ENCODE measurements at places on chromosomes 1 and 21. TPM values are rescaled to one million over a fixed set of nuclear protein-coding genes. Genes with fewer than 3 reads are reported as not detected.

Gene TBX15
- total RNA-seq: not detected

Gene ACKR1
- total RNA-seq: not detected

Gene PEAR1
- 5.6 TPM for total RNA-seq

Gene CTH
- total RNA-seq: 4.4 TPM

Gene BRDT
- total RNA-seq: not detected

Gene TCHHL1
- not detected for total RNA-seq

Gene CD84
- not detected for total RNA-seq

Gene C1orf210
- total RNA-seq: not detected

Gene RASAL2
- 22.7 TPM for total RNA-seq

Gene LCE2C
- not detected for total RNA-seq

Gene OR2L5
- total RNA-seq: not detected

Gene PRELP
- total RNA-seq: 4.3 TPM

Gene UBE2U
- total RNA-seq: not detected

Gene SPRR1B
- total RNA-seq: not detected

Gene GPR37L1
- not detected for total RNA-seq

Gene RIMS3
- 0.33 TPM for total RNA-seq

Gene FCGR1A
- total RNA-seq: not detected

Gene VANGL1
- 11.9 TPM for total RNA-seq

Gene C1orf94
- not detected for total RNA-seq

Gene SIK1
- 0.33 TPM for total RNA-seq

Gene LRRIQ3
- 0.83 TPM for total RNA-seq

Gene DCDC2B
- not detected for total RNA-seq

Gene LEMD1
- not detected for total RNA-seq

Gene WNT9A
- 3.5 TPM for total RNA-seq

Gene ESPN
- total RNA-seq: under 0.01 TPM

Gene AXDND1
- total RNA-seq: 0.17 TPM
